T-helper 1 cell treated with Interleukin-12 subunit alpha and Interleukin-12 subunit beta and Interleukin-4 antibody, amounts not matched to agents 30 ng/mL and 1 ng/mL, for 36 hours (primary cell): ENCODE measurements at places on chromosomes 6 and 20. TPM values are rescaled to one million over a fixed set of nuclear protein-coding genes. Genes with fewer than 3 reads are reported as not detected.

The PPP1R14C gene
- 0.15 TPM in 1 of 2 replicates, not detected in the other for total RNA-seq

The WFDC2 gene
- 0.34 TPM in 1 of 2 replicates, not detected in the other for total RNA-seq

The ENPP4 gene
- 6.8 and 6.9 TPM in 2 replicates for total RNA-seq

The SRMS gene
- total RNA-seq, result not detected in 2 replicates

The PSMB9 gene
- 423 and 424 TPM in 2 replicates for total RNA-seq

The TOX2 gene
- total RNA-seq, result 16.0 and 17.2 TPM in 2 replicates

The DEFB124 gene
- total RNA-seq, result not detected in 2 replicates

The SMLR1 gene
- not detected in 2 replicates for total RNA-seq

The TMEM217 gene
- total RNA-seq, result 8.0 TPM in 2 replicates

The BRD2 gene
- 313 and 336 TPM in 2 replicates for total RNA-seq

The HEY2 gene
- total RNA-seq, result not detected in 2 replicates

The TENT5A gene
- total RNA-seq, result 0.78 and 0.88 TPM in 2 replicates

The CD93 gene
- total RNA-seq, result 5.5 and 5.9 TPM in 2 replicates
